HCEC 1CT (cell line): ENCODE measurements at places on chromosomes 16 and 17.

- DNase-seq, result no peak
These were observed 4.3 kb upstream of the HOXB2 start for GRCh38 chr17:48549281-48549630.

GRCh38 chr17:3602499-3602898 lies 6.7 kb downstream of the TRPV1 start:
- DNase-seq, result peak; percentile 32

- peak; percentile 9 for DNase-seq
These were observed 28.5 kb upstream of the SHCBP1 start for GRCh38 chr16:46649588-46650253.

DNA sequence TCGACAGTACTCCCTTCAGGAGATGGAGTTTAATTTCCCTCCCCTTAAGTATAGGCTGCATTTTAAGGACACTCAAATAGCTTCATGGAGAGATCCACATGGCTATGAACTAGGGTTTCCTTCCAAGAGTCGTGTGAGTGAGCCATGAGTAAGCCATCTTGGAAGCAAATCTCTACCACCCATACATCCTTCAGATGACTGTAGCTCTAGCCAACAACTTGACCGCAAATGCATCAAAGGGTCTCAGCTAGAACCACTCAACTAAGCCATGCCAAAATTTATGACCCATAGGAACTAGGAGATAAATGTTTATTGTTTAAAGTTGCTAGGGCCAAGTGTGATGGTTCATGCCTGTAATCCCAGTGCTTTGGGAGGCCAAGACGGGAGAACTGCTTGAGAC lies 43.4 kb downstream of the METTL16 start:
- DNase-seq, result peak; percentile 97

- peak; percentile 54 for DNase-seq
These were observed 105.2 kb downstream of the CLEC16A start for GRCh38 chr16:11049396-11050059.

GRCh38 chr17:74945543-74945942 lies 9.8 kb downstream of the OTOP3 start:
- DNase-seq, result no peak

DNA sequence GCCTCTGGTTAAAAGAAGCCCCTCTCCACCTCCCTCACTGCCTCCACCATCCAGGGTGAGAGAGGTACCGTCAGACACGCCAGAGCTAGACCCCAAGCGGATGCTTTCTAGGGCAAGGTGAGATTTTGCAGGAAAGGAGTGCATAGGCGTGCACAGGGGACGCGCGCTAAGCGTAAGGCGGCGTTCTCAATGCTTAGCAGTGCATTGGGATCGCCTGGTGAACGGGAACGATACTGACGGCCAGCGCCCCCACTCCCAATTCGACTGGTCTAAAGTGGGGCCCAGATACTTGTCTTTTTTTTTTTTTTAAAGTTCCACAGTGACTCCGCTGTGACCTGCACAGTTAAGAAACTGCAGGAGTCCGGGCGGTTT lies 57.9 kb upstream of the CREBBP start:
- no peak for DNase-seq

GRCh38 chr17:44959821-44960531 lies 8.1 kb downstream of the C1QL1 start:
- no peak for DNase-seq

GRCh38 chr16:24635900-24636610 lies 93.4 kb upstream of the TNRC6A start:
- peak; percentile 95 for DNase-seq

- DNase-seq, result no peak
These were observed 115.6 kb upstream of the SDK2 start for GRCh38 chr17:73759734-73760438.

DNA sequence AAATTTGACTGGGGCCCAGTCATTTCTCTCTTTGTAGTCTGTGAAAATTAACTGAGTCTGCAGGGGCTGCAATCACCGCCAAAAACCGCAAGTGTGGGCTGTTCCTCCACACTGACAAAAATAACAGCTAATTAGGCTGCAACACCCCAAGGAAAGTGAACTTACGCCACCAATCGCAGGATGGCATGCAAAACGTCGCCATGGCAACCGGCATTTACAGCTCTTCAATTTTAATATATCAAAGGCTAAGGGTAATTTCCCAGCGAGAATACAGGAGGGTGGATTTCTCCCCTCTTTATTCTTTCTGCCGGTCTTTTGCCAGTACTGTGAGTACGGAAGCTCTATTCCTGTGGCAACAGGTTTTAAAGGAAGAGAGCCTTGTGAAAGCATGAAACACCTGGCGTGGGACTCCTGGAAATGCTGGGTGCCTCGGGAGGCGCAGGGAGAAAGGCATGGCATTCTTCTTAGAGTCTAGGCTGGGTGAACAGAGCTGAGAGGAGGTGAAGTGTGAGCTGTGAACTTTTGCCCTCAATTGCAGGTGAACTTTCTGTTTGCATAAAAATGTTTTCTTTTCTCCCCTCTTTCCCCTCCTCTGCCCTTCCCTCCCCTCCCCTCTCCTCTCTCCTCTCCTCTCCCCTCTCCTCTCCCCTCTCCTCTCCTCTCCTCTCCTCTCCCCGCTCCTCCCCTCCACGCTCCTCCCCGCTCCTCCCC lies 399.7 kb downstream of the XYLT1 start:
- DNase-seq, result no peak

DNA sequence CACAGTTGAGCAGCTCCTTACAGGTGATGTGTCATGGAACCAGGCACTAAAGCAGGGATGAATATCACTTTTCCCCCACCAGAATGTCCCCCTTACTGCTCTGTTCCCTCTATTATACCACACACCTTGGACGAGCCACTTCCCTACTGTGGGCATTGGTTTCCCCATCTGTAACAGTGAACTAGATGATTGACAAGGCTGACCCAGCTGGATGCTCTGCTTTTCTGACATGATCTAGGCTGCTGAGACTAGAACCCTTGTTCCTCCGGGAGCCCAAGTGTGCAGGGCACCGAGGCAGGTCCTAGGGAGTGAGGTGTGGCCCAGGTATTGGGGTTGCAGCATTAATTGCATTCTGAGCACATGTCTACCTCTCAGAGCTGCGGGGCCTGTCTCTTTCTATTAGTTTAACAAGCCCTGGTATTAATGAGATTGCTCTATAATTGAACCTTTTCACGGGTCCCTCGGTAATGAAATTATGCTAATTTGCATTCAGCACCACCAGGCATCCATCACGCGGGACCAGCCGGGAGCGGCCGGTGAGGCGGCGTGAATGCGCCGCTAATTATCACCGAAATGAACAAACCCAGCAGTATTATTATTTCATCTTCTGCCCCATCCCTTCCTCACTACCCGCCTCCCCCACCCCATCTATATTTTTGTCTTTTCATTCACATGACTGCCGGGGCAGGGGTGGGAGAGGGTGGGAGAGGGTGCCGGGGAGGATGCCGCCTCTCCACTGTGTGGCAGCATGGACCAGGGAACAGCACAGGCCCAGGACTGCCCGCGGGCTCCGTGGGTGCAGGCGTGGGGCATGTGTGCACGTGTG lies 121.1 kb downstream of the CYLD start:
- DNase-seq, result no peak

DNA sequence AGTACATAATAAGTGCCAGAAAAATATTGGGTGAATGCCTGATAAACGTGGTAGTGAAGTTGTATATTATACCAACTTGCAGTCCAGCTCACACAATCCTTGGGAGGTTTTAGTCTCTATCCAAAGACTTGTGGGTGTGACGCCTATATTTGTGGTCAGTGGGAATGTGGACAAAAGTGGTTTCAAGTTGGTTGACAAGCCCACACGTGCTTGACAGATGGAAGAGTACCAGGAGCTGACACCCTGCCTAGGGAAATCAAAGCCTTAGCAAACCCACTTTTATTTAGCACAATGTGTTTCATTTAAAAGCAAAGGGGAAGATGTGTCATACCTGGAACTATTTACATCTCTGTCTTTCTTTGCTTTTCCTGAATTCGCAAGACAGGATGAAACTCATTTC lies 79.0 kb downstream of the CA10 start:
- DNase-seq, result no peak

DNA sequence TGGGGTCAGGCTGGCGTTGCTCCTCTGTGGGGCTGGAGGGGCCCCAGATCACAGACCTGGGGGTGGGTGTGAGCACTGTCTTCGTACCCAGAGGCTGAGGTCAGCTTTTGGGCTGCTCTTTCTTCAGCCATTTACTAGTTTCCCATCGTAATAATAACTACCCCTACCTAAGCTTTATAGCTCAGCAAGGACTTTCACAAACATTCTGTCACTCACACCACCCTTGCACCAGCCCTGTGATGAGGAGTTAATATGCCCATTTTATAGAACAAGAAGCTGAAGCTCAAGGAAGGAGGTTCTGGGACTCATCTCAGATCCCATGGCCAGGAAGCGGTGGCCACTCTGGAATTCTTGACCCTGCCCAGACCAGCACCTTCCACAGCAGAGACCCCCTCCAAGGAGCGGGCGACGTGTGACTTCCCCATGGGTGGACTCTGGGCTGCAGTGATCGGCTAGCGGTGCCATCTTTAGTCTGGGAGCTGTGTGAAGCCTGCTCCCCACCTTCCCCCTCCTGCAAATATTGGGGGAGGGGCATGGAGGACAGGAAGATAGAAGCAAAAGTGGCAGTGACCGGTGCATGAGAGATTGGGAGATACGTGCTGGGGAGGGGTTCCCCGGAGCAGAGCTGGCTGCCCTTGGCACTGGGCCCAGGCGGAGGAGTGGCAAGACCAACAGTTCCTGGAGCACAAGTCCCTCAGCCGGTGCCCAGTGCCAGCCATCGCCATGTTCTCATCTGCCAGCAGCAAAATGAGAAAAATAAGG lies 81.8 kb upstream of the TOB1 start:
- no peak for DNase-seq

GRCh38 chr17:68505951-68506350 lies 6.3 kb upstream of the PRKAR1A start:
- no peak for DNase-seq

DNA sequence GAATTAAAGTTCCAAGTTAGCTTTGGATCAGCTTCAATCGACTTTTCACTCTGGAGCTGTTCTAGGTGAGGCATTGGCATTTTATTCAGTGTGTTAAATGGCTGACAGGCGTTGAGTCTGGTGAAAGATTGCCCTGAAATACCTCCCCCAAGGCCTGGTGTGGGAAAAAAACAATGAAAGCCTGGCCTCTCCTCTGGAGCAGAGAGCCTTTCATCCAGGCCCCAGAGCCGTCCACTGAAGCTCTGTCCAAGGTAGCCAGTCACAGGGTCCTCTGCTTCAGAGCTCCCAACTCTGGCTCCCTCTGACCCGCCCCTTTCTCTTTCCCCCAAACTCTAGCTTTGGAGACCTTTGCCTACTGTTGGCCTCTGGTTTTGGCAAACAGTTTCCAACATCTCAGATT lies 123.6 kb upstream of the CRHR1 start:
- DNase-seq, result no peak

DNA sequence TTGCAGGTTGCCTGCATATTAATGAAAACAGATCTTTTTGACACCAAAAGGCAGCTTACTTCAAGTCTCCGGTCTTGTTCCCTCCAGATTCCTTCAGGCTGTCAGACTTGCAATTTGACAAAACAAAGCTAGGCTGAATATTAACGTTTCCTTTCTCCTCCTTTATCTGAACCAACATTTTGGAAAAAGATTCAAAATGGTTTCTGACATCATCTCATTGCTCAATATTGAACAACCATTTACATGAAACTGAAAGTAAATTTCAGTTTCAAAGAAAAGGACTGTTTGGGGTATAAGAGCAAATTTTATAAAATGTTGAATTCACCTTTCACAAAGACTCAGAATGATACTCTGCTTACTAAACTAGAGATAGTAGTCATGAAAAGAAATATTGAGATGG lies 521.8 kb downstream of the KCNJ2 start:
- DNase-seq, result no peak

GRCh38 chr16:30398661-30399434 lies 3.6 kb downstream of the ZNF48 start:
- no peak for DNase-seq

- DNase-seq, result no peak
These were observed 1.2 kb upstream of the YPEL2 start for GRCh38 chr17:59330053-59330942.

- no peak for DNase-seq
These were observed 97.8 kb upstream of the PLCG2 start for GRCh38 chr16:81681311-81681710.

DNA sequence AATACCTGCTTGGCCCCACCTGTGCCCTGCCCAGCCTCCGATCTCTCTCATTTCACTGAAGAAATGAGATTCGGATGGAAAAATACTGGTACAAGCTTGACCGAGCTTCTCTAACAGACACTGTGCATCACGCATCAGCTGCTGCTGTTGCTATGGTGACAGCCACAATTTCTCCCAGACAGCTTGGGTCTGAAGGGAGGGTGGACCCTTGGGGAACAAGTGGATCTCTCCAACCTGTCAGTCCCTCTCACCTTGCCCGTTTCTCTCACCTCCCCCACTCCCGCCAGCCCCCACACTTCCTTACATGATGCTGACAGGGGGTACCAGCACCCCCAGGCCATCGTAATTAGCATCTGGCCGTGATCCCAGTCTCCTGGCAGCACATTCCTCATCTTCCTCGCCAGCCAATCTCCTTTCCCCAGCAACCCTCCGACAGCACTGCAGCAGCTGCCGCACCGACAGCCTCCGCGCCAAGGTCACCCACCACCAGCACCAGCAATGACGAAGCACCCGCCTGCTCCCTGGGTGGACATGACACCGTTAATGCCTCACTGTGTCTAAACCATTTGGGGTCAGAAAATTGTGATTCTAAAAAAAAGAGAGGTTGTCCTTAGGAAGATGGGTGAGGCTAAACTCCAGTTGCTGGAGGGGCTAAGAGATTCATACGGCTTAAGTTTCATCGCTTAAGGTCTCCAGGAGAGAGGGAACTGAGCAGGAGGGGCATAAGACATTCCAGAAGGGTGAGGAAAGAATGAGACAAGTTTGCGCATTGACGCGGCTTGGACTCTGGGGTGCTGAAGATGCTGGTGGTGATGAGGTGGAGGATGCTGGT lies 58.6 kb upstream of the TNRC6A start:
- DNase-seq, result peak; percentile 80

DNA sequence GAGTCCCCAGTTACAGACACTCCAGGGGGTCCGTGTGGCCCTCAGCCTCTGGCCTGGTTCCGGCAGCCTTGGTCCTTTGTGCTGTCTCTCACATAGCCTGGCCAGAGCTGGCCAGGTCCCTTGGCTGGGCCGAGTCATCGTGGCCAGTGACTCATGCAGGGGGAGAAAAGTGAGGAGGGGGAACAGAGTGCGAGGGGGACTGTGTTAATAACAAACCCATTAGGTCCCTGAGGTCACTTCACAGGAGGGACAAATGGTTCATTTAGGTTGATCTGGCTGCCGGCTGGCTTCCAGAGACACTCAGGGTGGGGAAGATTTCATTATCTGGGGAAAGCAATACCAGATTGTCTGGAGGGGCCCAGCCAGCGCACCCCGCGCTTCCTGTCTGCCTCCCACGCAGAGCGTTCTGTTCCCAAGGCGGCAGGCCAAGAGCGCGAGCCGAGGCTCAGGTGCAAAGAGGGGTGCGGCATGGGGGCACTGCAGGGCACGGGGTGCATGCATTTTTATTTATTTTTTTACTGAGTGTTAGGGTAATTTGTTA lies 223.1 kb downstream of the SEC14L1 start:
- DNase-seq, result no peak

GRCh38 chr17:17822616-17823015 lies 14.2 kb downstream of the SREBF1 start:
- no peak for DNase-seq
